Upper lobe of left lung (tissue), 6 donors: ENCODE measurements at places on chromosomes 7 and 10. TPM values are rescaled to one million over a fixed set of nuclear protein-coding genes. Genes with fewer than 3 reads are reported as not detected.

DNA sequence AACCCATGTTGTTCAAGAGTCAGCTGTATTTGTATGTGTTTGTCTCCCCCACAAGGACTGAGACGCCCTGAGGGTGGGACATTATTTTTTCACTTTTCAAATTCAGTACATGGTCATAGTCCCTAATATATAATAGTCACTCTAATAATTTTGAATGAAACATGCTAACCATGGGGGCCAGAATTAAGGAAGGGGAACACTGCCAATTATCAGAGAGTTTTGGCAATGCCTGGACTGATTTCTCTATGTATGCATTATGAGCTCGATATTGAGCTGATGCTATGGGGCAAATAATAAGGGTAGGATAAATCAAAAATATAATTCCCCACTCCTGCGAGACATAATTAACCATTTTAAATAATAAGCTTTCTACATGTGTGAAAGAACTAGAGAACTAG is 87.4 kb downstream of the CPED1 start:
- H3K4me1 ChIP-seq, result no peaks in the 10 kb centered on the region
- no peak for DNase-seq
- H3K4me3 ChIP-seq, result no peak overlapping the region
- no peak overlapping the region for H3K27ac ChIP-seq
- no peaks in the 10 kb centered on the region for H3K36me3 ChIP-seq
- H3K27me3 ChIP-seq, result no peaks in the 10 kb centered on the region

GRCh38 chr10:78179886-78180705 is 146.4 kb downstream of the RPS24 start:
- no peaks in the 10 kb centered on the region for H3K36me3 ChIP-seq
- H3K27ac ChIP-seq, result no peak overlapping the region
- H3K27me3 ChIP-seq, result no peaks in the 10 kb centered on the region
- H3K4me3 ChIP-seq, result no peak overlapping the region
- DNase-seq, result no peak

- H3K27me3 ChIP-seq, result no peaks in the 10 kb centered on the region
- H3K4me3 ChIP-seq, result no peak overlapping the region
- H3K4me1 ChIP-seq, result no peaks in the 10 kb centered on the region
- H3K27ac ChIP-seq, result no peak overlapping the region
Observed at GRCh38 chr7:158160199-158160598, 427.4 kb downstream of the PTPRN2 start.

DNA sequence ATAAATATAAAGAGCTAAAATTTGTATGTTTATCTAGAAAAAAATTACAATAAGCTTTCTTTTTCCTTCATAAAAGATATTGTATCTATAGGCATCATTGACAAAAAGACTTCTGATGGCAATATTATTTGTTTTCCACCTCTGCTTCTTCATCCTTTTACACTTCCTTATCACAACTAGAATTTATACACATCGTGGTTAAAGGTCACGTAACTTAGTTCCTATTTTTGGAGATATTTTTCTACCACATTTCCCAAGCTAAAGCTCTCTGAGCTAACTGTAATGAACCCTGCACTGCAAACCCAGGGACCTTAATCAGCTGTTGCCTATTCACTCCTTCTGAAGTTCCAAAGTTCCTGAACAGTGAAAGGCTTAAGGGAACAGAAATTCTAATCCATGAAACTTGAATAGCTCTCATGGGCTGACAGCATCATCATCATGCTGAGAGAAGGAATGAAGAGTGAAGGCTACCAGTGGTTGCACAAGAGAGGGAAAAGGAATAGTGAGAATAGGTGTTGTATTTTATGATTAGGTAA is 106.1 kb upstream of the SLC13A1 start:
- no peaks in the 10 kb centered on the region for H3K4me1 ChIP-seq
- H3K4me3 ChIP-seq, result no peak overlapping the region
- no peak overlapping the region for H3K27ac ChIP-seq
- H3K36me3 ChIP-seq, result no peaks in the 10 kb centered on the region

GRCh38 chr10:113583571-113583970 is 30.7 kb downstream of the HABP2 start:
- H3K4me3 ChIP-seq, result no peak overlapping the region
- H3K27ac ChIP-seq, result no peak overlapping the region
- H3K27me3 ChIP-seq, result no peaks in the 10 kb centered on the region
- no peaks in the 10 kb centered on the region for H3K4me1 ChIP-seq
- H3K36me3 ChIP-seq, result no peaks in the 10 kb centered on the region
- DNase-seq, result no peak

DNA sequence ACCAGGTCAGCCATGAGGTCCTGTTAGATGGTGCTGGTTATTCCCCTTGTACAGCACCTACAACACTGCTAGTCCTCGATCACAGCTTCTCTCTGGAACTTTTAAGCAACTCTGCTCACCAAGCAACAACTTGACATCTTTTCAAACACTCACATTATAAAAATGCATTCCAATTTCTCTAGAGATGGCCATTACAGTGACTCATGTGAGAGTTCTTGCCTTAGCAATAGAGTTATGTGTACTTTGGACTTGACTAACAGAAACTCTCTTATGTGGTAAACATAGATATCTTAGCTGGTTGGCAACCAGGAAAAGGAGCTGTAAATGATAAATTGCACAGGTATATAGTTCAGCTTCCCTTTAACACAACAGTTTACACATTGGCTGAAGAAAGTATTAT is 122.2 kb downstream of the PDE1C start:
- H3K4me1 ChIP-seq, result no peaks in the 10 kb centered on the region
- no peaks in the 10 kb centered on the region for H3K36me3 ChIP-seq

DNA sequence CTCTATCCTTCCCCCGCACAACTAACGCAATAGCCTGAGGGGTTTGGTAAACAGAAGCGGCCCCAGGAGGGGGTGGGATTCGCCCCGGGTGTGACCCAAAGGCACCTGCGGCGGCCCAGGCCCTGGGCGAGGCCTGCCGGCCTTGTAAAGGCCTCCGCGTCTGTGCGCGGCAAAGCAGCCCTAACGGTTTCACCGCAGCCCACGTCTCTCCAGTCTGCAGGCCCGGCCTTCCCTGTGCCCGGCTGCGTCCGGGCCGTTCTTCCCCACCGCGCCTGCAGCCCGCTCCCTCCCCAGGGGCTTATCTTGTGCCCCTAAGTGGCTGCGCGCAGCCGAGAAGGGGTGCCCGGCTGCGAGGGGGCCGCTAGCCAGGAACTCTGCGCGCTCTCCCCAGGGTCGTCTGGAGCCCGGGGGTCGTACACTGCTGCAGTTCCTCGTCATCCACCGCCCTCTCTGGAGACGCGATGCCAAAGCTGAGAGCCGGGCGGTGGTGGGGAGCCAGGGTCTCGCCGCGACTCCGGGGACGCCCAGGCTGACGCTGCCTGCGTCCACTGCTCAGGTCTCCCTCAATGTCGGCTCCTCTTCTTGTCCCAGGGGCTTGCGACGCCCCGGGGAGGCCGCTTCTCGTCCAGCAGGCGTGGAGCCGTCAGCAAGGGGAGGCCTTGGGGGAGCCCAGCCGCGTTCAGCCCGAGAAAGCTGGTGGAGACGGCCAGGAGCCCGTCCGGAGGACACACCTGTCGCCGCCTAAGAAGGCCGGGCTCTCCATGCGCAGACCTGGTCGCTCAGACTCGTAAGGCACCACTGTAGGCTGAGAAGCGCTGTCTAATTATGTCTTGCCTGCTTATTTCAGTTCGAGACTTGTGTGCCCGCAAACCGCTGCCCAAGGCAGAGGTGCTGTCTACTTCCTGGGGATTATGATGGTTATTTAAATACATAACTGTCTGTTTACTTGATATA is 132.3 kb downstream of the SPAG6 start:
- H3K4me1 ChIP-seq, result peaks cover 24% of the 10 kb centered on the region
- peaks cover 32% of the 10 kb centered on the region for H3K27me3 ChIP-seq
- peak; percentile 83 for DNase-seq
- H3K4me3 ChIP-seq, result no peak overlapping the region
- no peaks in the 10 kb centered on the region for H3K36me3 ChIP-seq

GRCh38 chr10:5666841-5667630 is 641 bp upstream of the ASB13 start:
- no peak overlapping the region for H3K27ac ChIP-seq
- no peak for DNase-seq
- peaks cover 7% of the 10 kb centered on the region for H3K4me1 ChIP-seq
- H3K36me3 ChIP-seq, result no peaks in the 10 kb centered on the region

- H3K4me3 ChIP-seq, result no peak overlapping the region
- no peak overlapping the region for H3K27ac ChIP-seq
- no peak for DNase-seq
- no peaks in the 10 kb centered on the region for H3K36me3 ChIP-seq
- no peaks in the 10 kb centered on the region for H3K4me1 ChIP-seq
Observed at GRCh38 chr7:25735674-25736242, 416.2 kb upstream of the NFE2L3 start.

GRCh38 chr7:158655931-158656441 is 48.6 kb downstream of the NCAPG2 start:
- no peaks in the 10 kb centered on the region for H3K4me1 ChIP-seq
- no peaks in the 10 kb centered on the region for H3K27me3 ChIP-seq
- H3K4me3 ChIP-seq, result no peak overlapping the region
- H3K27ac ChIP-seq, result no peak overlapping the region
- DNase-seq, result no peak

DNA sequence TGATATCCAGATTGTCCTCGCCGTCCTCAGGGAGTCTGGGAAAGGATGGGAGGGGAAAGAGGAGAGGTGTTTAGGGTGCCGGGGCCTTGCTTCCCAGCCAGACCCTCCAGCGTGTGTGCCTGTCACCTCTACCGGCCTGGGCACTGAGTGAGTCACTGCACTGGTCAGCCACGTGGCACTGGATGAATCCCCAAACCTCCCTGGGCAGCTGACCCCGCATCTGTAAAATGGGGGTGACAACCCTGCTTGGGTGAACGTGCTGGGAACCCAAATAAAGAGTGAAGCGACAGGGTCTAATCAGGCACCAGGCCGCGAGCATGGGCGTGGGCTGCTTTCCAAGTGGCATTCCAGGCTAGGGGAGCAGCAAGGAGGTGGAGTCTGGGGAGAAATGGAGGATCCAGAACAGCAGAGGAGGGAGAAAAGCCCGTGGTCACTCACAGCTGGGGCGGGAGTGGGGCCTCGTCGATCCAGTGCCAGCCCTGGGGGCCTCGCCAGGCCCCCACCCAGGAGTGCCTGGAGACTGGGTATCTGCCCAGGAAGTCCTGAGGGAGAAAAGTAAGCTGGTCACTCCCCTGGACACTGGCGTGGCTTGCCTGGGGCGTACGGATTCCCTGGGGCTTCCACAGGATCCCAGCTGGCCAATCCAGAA is 29.7 kb downstream of the KLRG2 start:
- DNase-seq, result no peak
- no peaks in the 10 kb centered on the region for H3K27me3 ChIP-seq
- H3K4me1 ChIP-seq, result no peaks in the 10 kb centered on the region
- H3K4me3 ChIP-seq, result no peak overlapping the region

DNA sequence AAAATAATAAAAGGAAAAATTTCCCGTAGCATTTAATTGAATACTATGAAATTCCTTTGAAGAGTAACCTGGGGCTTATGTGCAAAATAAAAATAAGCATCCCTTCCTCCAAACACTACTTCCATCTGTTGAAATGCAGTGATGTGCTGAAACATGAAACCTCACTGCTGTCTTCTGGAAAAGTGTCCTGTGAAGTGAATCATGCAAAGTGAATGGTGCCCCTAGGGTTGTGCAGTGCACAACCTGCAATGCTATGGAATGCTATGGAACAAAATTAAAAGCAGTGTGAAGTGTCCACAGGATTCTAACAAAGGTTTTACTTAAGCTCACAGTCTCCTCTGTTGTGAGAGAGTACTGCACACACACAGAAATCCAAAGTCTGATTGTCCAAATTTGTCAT is 480.9 kb downstream of the ETV1 start:
- H3K4me3 ChIP-seq, result no peak overlapping the region
- H3K36me3 ChIP-seq, result no peaks in the 10 kb centered on the region
- DNase-seq, result no peak
- no peaks in the 10 kb centered on the region for H3K4me1 ChIP-seq
- no peak overlapping the region for H3K27ac ChIP-seq

DNA sequence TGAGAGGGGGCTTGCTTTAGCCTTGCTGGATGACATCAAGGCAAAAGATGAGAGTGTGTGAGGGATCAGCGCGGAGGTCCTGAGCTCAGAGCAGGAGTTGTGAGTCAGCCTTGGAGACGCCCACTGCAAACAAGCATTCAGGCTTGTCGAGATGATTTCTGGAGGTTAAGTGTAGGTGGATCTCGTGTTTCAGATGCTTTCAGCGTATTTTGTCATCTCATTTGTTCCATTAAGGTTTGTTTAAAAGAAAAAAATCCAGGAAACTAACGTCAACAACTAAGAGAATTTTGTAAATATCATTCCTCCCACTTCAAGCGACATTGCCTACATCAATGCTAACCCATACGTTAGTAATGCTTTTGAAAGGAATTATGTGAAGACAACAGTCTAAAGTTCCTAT is 715.4 kb upstream of the NRP1 start:
- H3K36me3 ChIP-seq, result no peaks in the 10 kb centered on the region
- H3K4me1 ChIP-seq, result no peaks in the 10 kb centered on the region
- no peaks in the 10 kb centered on the region for H3K27me3 ChIP-seq
- no peak for DNase-seq
- no peak overlapping the region for H3K27ac ChIP-seq

DNA sequence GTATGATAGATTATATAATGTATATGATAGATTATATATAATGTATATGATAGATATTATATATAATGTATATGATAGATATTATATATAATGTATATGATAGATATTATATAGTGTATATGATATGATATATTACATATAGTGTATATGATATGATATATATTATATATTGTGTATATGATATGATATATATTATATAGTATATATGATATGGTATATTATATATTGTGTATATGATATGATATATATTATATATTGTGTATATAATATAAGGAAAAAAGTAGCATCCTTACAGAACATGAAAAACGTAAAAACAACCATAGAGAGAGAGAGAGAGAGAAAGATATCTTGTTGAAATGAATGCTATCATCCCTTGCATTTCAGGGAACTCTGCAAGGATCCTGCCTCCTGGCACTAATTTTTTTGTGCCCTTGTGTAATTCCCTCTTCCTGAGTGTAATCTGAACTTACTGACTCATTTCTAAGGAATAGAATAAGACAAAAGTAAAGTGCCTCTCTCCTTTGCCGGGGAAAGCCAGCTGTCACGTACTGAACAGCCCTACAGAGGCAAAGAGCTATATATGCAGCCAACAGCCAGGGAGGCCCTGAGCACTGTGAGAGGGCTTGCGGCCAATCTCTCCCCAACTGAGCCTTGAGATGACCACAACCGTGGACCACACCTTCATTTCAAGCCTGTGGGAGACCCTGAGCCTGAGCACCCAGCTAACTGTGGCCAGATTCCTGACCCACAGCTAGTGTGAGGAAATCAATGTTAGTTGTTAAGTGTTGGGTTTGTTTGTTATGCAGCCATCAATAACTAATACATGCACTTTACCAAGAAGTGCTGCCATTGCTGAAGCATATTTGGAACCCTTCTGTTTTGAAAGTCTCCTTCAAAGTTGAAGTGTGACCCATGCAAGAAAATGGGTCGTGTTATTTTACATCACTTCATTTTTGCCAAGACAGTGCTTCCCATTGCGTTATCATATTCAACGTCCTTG is 61.1 kb upstream of the EZH2 start:
- no peaks in the 10 kb centered on the region for H3K36me3 ChIP-seq
- no peak overlapping the region for H3K27ac ChIP-seq
- H3K27me3 ChIP-seq, result no peaks in the 10 kb centered on the region
- H3K4me3 ChIP-seq, result no peak overlapping the region
- H3K4me1 ChIP-seq, result peaks cover 4% of the 10 kb centered on the region
- DNase-seq, result no peak

OPN1SW gene
- total RNA-seq, result not detected

BTBD16 gene
- 1.8 TPM for total RNA-seq
